COR-L47 (cell line): ENCODE measurements at places on chromosomes 5 and 9.

DNA sequence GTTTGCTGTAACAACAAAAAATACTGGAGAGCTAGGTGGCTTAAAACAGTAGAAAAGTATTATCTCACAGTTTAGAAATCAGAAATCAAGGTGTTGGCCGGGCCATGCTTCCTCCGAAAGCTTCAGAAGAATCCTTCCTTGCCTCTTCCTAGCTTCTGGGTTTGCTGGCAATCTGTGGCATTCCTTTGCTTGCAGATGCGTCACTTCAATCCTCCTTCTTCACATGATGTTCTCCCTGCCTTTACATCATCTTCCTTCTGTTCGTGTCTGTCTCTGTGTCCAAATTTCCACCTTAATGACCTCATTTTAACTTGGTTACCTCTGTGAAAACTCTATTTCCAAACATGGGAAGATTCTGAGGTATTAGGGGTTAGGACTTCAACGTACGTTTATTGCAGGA is 90.4 kb upstream of the CHD1 start:
- DNase-seq, result no peak

DNA sequence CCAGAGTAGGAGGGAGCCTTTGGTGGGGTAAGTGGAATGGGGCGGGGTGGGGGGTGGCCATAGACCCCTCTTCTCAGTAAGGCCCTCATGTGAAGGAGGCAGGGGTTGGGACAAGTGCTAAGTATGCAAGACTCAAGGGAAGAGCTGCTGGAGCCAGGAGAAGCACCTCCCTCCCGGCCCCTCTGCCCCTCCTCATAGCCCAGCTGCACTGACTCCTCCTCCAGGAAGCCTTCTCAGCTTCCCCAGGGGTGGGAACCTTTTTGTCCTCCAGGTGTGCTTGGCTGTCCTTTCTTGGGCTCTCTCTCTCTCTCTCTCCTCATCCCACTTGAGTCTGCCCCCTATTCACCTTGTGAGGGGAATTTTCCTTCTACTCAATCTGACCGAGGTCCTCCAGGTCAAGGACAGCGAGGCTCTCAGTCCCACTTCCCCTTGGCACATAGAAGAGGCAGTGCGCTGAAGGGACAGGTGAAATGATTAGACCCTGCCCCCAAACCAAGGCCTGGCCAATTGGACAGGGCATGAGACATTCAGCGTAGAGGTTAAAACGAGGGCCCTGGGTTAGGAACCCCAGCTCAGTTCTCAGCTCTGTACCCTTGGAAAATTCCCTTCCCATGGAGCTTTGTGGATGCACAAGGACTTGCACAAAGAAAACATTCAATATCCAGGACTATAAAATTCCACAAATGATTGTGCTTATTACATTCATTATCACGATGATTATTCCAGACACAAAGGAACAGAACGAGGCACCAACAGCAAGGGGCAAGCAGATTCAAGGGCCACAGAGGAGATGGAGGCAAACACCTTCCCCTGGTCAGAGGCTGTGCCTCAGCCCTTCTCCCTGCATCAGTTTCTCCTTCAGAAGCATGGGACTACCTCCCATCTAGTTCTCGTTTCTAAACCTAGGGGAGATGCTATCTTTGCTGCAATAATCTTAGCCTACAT is 45.6 kb upstream of the IL17B start:
- no peak for DNase-seq

GRCh38 chr9:128081056-128081455 is 13.0 kb downstream of the SLC25A25 start:
- DNase-seq, result no peak

- DNase-seq, result no peak
Measured at GRCh38 chr5:86866036-86866435, 248.3 kb downstream of the COX7C start.

DNA sequence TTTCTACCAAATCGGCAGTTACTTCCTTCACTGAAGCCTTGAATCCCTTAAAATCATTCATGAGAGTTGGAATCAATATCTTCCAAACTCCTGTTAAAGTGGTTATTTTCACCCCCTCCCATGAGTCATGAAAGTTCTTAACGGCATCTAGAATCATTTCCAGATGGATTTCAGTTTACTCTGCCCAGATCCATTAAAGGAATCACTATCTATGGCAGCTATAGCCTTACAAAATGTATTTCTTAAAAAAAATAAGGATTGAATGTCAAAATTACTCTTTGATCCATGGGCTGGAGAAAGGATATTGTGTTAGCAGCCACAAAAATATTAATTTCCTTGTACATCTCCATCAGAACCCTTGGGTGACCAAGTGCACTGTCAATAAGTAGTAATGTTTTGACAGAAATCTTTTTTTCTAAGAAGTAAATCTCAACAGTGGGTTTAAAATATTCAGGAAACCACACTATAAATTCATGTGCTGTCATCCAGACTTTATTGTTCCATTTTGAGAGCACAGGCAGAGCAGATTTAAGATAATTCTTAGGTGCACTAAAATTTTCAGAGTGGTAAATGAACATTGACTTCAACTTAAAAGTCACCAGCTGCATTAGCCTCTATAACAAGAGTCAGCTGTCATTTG is 767.7 kb downstream of the DTWD2 start:
- DNase-seq, result no peak

- DNase-seq, result no peak
Measured at GRCh38 chr5:150057511-150057910, 28.8 kb downstream of the CSF1R start.

DNA sequence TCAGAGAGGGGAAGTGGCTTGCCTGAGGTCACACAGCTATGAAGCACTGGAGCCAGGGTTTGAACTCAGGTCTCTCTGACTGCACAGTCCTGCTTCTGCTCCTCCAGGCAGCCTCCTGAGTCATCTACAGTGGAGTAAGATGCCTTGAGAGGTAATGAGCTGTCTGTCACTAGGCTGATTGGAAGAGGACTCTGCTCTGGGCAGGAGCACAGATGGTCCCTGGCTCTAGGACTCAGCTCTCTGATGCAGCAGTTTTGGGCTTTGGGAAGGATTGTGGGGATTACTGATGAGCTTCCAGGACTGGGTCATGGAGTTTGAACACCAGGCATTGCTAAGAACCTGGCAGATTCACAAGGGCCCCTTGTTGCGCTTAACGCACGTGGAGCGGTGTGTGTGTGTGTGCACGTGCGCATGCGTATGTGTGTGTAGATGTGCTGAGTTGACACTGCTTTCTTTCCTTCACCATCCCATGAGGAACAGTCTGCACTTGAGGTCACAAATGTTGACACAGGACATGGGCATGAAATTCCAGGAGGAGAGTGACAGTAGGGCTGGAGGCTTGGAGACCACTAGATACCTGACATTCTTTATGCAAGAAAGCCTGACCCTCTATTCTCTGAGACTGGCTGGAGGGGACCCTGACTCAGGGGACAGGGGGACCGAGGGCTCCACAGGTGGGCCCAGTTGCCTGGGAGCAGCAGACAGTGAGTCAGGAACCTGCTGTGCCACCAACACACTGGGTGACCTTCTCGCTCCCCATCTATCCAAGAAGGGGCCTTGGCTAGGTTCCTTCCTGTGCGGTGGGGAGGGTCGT is 170.5 kb downstream of the RGS3 start:
- no peak for DNase-seq

DNA sequence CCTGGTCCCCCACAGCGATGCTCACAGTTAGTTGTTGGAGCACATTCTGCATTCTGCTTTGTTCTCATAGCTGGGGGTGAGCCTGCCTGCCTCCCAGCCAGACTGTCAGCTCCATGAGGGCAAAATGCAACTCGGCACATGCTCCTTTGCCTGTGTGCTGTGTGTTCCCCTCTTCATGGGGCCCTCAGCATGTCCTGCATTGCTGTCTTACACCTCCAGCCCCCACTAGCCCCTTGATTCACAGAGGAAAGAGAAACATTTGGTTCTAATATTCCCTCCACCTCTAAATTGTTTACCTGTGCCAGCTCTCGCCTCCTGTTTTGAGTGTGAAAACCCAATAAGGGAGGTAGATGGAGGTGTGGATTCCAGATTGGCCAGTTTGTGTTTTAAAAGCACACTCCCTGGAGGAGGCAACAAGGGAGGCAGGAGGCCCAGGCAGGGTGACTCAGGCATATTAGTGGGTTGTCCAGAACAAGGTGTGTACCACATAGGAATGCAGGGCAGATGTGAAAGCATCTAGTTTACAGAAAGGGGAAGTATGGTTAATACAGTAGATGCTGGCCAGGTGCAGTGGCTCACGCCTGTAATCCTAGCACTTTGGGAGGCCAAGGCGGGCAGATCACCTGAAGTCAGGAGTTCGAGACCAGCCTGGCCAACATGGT is 224.6 kb downstream of the AGTPBP1 start:
- DNase-seq, result no peak

GRCh38 chr5:134153241-134153640 is 23.5 kb downstream of the SKP1 start:
- no peak for DNase-seq

- peak; percentile 4 for DNase-seq
Measured at GRCh38 chr5:93850311-93850710, 108.9 kb upstream of the POU5F2 start.

DNA sequence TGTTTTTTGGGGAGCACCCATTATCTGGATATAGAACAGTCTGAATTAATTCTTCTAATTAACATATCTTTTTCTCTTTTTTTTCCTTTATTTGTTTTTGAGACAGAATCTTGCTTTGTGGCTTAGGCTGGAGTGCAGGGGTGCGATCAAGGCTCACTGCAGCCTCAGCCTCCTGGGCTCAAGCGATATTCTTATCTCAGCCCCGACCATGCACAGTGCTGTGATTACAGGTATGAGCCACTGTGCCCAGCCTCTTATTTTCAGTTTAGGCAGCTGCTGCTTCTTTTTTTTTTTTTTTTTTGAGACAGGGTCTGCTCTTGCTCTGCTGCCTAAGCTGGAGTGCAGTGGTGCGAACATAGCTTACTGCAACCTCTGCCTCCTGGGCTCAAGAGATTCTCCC is 20.2 kb downstream of the UBE2R2 start:
- no peak for DNase-seq

GRCh38 chr5:53261245-53261644 is 151.7 kb upstream of the MOCS2 start:
- no peak for DNase-seq

DNA sequence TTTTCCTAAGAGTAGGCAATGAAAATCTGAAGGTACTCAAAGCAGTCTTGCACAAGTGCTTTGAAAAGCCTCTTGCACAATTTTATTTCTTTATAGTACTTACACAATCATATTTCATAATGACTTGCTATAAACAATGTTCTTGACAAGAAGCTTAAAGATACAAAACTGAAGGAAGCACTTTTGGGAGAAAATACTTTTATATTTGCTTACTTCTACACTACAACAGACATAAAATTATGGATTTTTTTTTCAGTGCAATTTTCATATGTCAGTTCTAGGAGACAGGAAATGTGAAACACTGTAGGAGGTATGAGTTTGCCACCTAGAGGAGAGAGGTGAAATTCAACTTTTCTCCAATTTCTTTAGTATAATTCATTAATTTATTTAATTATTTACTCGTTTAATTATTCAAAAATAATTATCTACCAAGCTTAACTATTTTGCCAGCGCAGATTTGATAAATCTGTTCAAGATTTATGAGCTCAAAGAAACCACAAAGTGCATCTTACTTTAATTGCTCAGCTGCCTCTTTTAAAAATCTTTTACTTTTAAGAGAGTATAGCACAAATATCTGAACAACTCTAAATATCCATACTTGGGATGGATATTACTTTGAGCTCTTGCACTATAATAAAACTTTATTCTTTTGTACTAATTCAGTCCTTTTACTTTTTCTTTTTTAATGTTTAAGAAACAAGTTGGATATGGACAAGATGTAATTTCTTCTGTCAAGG is 29.0 kb upstream of the CDKN2B start:
- DNase-seq, result peak; percentile 23

- no peak for DNase-seq
Measured at GRCh38 chr9:2262386-2263071, 247.4 kb downstream of the SMARCA2 start.

DNA sequence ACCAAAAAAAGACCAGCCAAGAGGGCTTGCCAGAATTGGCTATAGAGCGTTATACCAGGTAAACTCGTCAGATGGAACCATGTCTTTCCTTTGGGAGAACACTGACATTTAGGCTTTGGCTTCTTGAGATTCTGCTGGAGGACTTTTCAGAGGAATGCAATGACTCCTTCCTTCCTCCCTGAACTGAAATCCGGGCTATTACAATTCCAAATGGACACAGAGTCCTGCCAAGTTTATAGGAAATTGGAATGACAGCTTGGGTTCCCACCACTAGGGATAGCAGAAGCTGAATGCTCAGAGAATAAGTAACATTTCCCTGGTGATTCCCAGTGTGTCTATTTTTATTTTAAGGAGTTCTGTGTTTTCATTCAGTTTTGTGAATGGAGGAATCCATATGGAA is 143.0 kb downstream of the FGF1 start:
- DNase-seq, result no peak

DNA sequence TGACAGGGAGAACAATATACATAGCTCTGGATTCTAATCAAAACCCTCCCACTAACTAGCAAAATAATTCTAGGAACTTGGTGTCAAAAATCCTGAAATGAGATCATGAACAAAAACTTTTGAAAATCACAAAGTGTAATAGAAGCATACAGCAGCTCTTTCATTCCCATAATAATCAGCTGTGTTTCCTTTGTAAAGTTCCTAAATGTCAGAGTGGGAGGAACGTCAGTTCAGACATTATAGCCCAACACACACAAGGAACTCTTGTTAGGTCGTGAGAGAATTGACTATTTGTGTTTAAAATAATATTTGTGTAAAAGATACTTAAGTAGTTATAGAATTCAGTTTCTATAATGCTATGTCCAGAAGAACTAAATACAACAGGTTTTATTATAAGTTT is 312.8 kb downstream of the SEMA5A start:
- DNase-seq, result no peak

- DNase-seq, result no peak
Measured at GRCh38 chr9:104027295-104027694, 66.8 kb upstream of the SMC2 start.

GRCh38 chr5:112865128-112865527 is 4.0 kb downstream of the SRP19 start:
- no peak for DNase-seq

DNA sequence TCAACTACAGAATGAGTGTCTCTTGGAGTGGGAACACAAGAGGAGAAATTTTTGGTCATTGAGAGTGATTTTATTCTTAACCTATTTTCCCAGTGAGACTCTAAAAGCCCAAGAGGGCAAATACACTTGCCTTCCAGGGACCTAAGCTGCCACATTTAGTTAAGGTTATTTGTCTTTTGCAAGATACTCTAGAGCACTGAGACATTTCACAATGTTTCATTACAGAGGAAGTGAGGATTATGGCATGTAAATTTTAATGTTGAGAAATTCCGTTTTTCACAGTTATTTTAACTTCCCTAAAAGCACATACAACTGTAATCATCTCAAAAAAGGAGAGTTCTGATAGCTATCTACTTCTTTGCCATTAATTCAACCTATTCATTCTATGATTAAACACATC is 38.7 kb upstream of the RAB3C start:
- DNase-seq, result no peak
